ENCODE measurements at places on chromosomes 1 and 21.

GRCh38 chr1:209072481-209072880, 511.0 kb upstream of the CAMK1G start:
- no peak for DNase-seq

DNA sequence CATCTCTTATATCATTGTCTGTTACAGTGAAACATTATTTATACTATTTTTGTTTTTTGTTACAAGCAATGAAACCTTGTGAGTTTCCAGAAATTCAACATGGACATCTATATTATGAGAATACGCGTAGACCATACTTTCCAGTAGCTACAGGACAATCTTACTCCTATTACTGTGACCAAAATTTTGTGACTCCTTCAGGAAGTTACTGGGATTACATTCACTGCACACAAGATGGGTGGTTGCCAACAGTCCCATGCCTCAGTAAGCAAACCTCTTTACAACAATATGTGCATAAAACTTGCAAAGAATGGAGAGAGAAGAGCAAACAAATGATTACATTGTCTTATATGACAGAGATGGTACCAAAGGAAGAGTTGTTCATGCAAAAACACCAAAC, 22.4 kb downstream of the CFHR4 start:
- no peak for DNase-seq

DNA sequence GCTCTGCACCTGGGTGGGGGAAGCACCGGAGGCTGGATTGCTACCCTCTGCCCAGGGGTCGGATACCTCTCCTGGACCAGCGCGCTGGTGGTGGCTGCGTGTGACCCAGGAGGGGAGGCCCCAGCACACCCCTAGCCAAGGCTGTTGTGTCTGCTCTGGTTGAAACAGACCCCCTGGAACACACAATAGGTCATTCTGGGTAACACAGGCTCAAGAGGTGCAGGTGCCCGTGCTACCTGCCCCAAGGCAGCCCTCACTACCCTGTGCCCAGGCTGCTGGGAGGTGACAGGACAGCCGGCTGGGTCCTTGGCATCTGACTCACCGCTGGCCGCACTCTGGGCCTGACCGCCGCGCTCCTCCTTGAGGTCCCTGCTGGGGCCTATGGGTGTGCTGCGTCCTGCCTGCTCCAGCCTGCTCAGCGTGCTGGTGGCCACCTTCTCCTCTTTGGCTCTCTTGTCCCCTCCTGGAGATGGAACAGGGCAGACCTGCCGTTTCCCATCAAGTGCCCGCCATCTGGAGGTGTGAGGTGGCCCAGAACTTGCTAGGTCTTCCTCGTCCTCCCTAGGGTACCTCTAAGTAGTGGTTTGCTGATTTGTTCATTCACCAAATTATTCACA, 30.0 kb downstream of the ZBTB17 start:
- DNase-seq: no peak

- no peak for DNase-seq
Observed at GRCh38 chr21:44881198-44881872, 7.8 kb upstream of the PTTG1IP start.

- DNase-seq: no peak
Observed at GRCh38 chr1:160981584-160982411, 27.2 kb upstream of the ITLN2 start.

DNA sequence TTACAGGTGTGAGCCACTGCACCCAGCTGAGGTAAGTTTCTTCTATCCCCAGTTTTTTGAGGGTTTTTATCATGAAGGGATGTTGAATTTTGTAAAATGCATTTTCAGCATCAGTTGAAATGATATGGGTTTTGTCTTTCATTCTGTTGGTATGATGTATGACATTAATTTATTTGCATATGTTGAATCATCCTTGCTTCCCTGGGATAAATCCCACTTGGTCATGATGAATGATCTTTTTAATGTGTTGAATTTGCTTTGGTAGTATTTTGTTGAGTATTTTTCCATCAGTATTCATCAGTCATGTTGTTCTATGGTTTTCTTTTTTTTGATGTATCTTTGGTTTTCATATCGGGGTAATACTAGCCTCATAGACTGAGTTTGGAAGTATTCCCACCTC, 141.0 kb downstream of the RPS6KC1 start:
- no peak for DNase-seq

DNA sequence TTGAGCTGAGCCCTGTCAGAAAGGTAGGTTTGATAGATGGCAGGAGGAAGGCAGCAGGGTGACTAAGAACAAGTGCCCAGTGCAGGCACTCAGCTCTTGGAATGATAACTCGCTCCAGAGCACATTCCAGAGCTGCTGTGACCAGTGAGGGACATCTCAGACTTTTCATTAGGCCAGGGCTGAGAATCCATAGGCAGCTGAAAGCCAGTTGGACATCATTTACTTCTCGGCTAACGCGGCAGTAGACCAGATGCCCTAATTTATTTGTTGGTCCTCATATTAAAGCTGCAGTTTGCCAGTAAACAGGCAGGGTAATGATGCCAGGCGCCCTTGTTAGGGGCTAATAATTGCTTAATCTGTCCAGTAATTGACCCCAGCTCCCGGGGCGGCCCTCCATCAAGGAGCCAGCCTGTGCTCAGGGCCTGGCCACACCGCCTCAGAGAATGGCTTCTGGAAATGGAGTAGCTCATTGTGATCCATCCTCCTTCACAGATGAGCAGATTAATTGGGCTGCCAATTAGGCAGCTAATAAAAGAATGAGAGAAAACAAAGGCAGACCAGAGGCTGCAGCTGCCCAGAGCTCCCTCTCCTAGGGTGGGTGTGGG, 122.0 kb downstream of the BEND5 start:
- DNase-seq: no peak

DNA sequence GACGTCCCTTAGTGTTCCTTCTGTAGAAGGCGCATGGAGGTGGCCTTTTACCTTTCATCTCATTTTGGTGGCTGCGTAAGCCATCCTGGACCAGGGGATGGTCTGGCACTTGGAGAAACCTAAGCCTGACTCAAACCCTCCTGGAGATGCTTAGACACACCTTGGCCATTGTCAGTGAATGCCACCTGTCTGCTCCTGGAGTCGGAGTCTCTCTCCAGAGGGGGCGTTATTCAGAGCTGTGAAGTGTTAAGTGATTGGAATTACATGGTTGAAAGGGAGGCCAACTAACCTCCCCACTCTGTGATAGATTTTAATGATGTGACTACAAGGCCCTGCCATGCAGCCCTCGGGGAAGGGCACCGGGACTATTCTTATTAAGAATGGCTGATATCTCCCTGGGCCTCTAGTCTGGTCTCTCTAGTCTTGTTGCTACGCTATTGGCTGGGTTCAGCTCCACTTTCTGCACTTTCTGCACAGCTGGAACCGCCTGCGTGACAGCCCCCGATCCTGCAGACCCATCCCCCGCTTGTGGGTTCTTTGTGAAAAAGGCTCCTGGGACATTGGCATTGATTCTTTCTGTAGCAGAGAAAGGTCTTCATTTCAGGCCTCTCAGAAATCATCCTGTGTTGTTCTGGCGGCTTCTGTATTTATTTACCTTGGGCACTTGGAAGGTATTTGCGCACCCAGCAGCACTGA, 4.2 kb downstream of the RASSF5 start:
- no peak for DNase-seq

- no peak for DNase-seq
Observed at GRCh38 chr1:92601044-92601443, 114.3 kb upstream of the GFI1 start.

GRCh38 chr1:115164940-115165705, 75.8 kb upstream of the TSPAN2 start:
- no peak for DNase-seq

- DNase-seq: no peak
Observed at GRCh38 chr1:46175243-46175642, 356 bp downstream of the TSPAN1 start.

DNA sequence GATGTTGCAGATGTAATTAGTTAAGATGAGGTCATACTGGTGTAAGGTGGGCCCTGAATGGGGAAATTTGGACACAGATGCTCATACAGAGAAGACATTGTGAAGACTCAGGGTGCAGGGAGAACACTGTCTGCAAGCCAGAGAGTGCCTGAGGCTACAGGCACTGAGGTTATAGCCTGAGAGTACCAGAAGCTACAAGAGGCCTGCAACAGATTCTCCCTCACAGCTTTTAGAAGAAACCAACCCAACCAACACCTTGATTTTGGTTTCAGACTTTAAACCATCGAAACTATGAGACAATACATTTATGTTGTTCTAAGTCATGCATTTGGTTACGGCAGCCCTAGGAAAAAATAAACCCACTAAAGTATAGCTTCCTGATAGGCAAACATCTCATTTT, 321.7 kb upstream of the USP25 start:
- DNase-seq: no peak

- DNase-seq: no peak
Observed at GRCh38 chr1:45644661-45645060, 20.8 kb upstream of the CCDC17 start.

GRCh38 chr1:233085566-233085965, 135.2 kb downstream of the NTPCR start:
- no peak for DNase-seq

DNA sequence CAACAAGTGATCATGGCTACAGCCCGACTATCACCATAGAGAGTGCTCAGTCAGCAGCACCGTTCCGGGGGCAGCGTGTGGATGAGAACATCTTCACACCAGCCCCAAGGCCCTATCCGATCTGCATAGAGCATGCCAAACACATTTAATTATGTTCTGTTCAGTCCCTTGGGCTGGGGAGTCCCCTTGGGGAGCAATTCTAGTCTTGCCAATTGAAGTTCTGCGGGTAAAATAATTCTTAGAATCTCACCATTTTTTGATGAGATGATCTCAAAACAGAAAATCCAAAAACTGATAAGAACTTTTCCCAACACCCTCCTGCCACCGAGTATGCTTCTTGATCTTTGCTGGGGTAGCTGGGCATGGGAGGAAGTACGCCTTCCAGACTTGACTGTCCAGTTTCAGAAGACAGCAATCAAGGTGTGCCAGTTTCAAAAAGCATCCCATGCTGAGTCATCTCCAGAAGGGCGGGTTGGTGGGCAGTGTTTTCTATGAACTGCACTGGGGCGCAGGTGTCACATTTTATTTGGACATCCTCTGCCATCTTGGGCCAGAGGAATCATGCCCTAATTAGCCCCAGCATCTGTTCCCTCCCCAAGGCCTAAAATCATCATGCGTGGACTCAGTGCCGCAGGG, 20.8 kb upstream of the PTPRF start:
- no peak for DNase-seq

DNA sequence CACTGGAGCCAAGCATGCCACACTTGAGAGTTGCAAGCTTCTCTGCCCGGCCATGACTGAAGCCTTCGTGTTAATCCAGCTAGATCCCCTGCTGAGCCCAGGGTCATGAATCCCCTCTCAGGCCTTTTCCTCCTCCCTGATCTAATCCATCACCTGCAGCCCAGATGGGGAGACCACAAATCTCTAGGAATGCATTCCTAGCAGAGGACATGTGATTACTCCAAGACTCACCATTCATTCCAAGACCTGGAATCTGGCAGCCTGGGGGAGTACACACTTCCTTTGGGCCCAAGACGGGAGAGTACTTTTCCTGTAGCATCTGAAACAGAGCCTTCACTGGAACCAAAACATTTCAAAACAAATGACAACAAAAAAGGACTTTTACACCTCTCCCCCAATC, 269.3 kb upstream of the NFIA start:
- DNase-seq: no peak

Measured in C1 segment of cervical spinal cord (tissue), 14 donors.